ENCODE measurements at places on chromosomes 7 and 10.

DNA sequence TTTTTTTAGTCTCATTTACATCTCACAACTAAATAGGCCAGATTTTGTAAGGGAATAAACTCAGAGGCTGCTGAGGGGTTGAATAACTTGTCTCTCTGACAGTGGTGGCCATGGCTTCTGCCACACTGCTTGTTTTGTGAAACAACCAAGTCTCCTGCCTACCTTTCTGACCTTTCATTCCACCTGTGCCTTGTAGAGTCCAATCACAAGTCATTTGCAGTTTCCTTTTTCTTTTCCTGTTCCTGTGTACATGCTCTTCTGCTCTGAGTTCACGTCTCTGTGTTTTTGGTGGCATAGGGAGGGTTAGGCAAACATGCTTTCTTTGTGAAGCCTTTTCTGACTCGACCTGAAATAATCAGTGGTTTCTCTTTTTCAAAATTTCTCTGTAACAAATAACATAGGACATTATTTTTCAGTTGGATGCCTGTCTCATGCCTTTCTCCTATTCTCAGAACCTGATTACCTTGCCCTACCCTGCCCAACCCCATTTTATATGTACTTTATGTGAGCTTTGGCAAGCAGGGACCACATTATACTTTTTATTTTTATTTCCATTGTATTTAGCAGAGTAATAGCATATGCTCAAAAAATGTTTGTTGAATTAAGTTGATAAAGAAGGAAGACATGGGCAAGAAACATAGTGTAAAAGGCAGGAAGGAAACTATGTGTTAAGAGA is 81.7 kb downstream of the HDAC9 start:
- no peak for DNase-seq

DNA sequence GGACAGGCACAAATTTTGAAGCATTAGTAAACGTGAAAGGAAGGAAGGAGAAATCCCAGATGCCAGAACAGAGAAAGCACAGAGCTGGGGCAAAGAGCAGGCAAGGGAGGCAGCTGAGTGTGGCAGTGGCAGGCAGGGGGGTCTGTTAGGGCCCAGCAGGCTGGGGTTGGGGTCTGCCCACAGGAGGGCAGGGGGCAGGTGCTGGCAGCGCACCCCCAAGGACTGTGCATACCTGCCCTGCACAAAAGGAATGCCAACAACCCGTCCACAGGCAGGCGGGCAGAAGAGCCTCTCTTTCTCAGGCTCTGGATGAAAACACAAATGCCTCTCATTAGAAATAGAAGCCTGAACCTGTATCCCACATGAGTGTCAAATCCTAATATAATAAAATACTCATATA is 552.3 kb downstream of the PTPRN2 start:
- no peak for DNase-seq

- no peak for DNase-seq
Observed at GRCh38 chr10:12709000-12709401, 292.5 kb downstream of the CCDC3 start.

DNA sequence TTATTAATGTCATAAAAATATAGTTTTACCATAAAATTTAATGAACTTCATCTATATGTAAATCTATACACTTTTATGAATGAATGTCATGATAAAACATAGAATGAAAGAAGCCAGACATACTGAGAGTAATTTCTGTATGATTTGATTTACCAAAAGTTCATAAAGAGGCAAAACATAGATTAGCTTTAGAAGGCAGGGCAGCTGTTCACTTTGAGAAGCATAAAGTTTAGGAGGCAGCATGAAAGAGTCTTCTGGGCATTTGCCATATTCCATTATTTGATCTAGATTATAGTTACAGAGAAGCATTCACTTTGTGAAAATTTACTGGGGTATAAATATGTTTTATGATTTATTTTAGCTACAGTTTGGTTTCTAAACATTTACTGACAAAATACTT is 487.2 kb downstream of the ANKRD7 start:
- no peak for DNase-seq

GRCh38 chr7:151086802-151087244 is 548 bp downstream of the AGAP3 start:
- DNase-seq, result no peak

- DNase-seq, result no peak
Observed at GRCh38 chr7:94022550-94022949, 18.4 kb upstream of the BET1 start.

DNA sequence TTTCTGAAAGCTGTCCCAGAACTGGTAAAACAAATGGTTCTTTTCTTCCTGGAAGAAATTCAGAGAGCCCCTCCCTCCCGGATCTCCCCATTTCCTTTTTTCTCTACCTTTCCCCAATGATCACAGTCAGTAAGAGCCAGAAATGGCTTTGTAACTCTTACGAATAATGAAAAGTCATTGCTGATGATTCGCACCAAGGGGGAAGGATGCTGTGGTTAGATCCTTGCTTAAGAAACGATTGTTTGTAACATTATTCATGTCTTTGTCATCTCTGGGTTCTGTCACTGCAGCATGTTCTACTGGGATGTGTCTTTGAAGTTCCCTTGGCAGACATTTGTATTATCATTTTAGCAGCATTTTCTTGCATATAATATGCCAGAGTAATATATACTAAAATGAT is 138.9 kb downstream of the CACNB2 start:
- no peak for DNase-seq

DNA sequence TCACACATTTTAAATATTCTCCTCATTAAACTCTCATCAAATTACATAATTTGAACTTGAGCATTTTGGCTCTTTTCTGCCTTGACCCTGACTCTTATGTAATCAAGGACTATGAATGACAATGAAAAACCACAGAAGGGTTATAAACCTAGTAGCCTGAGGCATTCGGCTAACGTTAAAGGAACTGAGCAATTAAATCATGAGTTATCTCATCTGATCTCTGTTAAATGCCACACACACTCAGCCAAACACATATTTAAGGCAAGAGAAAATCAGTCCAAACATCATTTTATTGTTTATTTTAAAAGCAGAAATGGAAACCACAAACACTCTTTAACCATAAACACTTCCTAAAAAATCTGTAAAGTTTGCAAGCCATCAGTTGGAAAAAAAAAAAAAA is 204.3 kb downstream of the DGKI start:
- DNase-seq, result no peak

GRCh38 chr7:99324559-99324958 is 1.1 kb upstream of the ARPC1A start:
- DNase-seq, result no peak

GRCh38 chr10:106242301-106242700 is 922.2 kb downstream of the SORCS1 start:
- no peak for DNase-seq

DNA sequence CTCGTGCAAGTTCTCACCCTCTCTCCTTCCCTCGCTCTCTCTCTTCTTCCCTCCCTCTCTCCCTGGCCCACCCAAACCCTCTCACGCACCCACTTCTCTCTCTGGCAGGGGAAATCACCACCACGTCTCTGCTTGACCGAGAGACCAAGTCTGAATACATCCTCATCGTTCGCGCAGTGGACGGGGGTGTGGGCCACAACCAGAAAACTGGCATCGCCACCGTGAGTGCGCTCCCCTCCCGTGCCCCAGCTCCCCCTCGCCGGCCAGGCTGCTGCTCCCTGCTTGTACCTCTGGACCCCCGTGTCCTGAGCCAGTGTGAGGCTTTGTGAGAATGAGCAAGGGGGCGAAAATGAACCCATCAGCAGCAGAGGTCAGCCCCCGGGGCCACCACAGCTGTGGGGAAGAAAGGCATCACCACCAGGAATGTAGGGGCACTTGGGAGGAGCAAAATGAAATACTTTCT is 25.5 kb downstream of the C10orf105 start:
- DNase-seq, result no peak

GRCh38 chr7:22610951-22611757 is 111.2 kb upstream of the STEAP1B start:
- DNase-seq, result no peak

DNA sequence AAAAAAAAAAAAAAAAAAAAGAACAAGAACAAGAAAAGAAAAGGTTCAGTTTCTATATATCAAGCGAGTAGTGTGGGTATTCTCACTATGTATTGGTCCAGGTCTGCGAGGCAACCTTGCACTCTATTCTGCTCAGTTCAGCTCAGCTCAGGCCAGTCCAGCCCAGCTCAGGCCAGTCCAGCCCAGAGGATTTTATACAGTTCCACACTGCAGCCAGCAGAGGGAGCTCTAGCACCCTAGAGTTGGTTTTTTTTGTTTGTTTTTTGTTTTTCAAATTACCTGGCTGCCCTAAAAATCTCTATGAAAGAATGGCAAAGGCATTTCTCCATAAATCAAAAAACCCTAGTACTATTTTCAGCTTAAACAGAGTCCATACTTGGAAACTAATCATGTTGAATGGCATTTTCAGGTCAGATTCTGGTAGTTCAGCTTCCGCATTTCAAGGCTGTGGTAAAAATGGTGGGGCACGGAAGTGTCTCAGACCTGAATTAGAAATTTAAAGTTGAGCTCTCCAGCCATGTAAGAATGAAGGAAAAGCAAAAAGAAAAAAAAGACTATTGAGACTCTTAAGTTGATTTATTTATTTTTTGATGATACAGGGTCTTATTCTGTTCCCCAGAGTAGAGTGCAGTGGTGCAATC is 55.2 kb upstream of the GSDME start:
- peak; percentile 21 for DNase-seq

DNA sequence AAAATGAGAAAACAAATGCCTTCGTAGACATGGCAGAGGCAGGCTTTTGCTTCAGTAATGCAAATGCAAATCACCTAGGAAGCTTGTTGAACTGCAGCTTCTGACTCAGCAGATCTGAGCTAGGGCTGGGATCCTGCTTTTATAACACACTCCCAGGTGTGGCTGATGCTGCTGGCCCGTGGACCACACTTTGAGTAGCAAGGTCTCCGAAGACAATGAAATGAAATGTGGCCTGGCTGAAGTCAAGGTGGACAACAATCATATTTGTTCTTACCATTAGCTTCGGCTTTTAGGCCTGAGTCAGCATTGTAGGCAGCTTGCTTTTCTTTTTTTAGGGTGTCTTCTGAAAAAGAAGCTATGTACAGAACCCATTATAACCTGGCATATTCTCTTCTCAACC is 26.3 kb downstream of the COL17A1 start:
- no peak for DNase-seq

DNA sequence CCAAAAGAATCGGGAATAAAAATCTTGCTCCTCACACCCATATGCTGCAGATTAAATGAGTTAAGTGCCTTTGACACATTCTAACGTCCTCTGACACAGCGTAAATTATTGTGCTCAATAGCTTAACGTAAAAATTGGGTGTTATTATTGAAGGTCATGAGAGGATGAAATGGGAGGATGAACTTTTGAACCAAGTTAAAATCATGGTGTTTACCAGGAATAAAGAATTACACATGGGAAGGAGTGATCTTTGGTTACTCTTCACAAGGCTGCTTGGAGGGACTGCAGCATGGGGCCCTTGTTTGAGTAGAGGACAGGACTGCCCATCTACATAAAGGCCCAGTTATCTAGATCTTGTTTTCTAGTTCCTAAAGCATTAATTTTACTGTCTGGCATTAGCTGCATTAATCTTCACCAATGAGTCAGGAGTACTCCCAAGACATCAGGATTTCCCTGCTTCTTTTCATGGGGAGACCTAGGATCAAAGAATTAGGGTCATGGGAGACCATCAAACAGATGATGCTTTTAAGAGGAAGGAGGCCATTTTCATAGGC is 84.9 kb upstream of the PRR15 start:
- DNase-seq, result no peak

- DNase-seq, result no peak
Observed at GRCh38 chr7:19353180-19353579, 208.0 kb upstream of the FERD3L start.

- no peak for DNase-seq
Observed at GRCh38 chr10:69884024-69884367, 82.3 kb downstream of the COL13A1 start.

- DNase-seq, result peak; percentile 19
Observed at GRCh38 chr7:22001345-22002004, 55.8 kb upstream of the CDCA7L start.

- DNase-seq, result no peak
Observed at GRCh38 chr10:32338262-32338661, 8.7 kb downstream of the EPC1 start.

DNA sequence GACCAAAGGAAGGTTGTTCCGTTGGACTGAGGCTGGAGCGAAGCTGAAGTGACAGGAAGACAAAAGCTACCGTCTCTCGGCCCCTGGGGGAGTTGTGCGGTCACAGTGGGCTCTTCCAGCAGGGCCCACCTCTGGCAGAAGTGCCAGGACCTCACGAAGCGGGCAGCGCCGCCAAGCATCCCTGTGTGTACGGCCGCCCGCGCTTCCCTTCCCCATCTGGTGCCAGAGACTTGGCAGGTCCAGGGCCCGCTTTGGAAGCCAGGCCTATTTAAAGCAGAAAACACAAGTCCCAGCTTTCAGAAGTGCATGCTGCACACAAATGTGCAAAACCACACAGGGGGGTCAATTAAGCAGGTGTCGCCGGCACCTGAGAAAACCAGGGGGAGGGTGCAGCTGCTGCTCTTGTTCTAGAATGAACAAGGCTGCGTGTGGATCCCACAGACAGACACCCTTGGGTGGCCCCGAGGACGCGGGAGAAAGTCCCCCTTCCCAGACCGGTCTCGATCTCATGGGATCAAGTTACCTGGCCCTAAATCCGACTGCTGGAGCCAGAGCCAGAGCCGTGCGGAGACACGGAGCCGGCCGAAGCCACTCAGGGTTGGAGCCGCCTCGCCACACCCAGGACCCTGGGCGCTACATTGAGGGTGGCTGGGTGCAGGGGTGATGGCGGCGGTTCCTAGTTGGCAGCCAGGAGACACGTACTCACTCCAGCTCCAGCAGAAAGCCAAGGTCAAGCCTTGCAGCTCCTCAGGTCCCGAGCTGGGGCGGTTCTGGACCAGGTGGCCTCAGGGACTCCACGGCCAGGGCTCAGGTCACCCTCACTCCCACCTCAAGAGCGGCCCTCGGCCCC is 51.8 kb upstream of the PPP2R2D start:
- DNase-seq, result no peak

- no peak for DNase-seq
Observed at GRCh38 chr7:130419658-130420057, 21.2 kb downstream of the CEP41 start.

GRCh38 chr10:86004337-86004736 is 362.3 kb downstream of the GRID1 start:
- DNase-seq, result no peak

DNA sequence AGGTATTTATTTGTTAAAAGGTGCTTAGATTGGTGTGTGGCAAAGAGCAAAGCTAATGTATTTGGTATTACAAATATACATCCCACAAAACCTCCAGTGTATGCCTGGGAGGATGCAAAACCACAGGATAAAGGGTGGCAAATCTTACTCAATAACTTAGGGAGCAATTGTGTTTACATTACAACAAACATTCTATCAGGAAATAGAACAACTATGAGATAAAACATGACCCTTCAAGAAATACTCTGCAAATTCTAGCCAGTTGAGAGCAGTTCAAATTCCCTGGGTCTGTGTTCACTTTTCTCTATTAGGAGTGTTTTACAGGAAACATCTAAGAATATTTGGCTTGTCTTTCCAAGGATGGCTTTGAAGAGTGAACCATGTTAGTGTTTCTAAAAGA is 64.9 kb downstream of the CUL1 start:
- no peak for DNase-seq

Data from activated T-cell treated with anti-CD3 and anti-CD28 coated beads for 4 hours (primary cell).